ENCODE measurements at places on chromosomes 16 and 17.

DNA sequence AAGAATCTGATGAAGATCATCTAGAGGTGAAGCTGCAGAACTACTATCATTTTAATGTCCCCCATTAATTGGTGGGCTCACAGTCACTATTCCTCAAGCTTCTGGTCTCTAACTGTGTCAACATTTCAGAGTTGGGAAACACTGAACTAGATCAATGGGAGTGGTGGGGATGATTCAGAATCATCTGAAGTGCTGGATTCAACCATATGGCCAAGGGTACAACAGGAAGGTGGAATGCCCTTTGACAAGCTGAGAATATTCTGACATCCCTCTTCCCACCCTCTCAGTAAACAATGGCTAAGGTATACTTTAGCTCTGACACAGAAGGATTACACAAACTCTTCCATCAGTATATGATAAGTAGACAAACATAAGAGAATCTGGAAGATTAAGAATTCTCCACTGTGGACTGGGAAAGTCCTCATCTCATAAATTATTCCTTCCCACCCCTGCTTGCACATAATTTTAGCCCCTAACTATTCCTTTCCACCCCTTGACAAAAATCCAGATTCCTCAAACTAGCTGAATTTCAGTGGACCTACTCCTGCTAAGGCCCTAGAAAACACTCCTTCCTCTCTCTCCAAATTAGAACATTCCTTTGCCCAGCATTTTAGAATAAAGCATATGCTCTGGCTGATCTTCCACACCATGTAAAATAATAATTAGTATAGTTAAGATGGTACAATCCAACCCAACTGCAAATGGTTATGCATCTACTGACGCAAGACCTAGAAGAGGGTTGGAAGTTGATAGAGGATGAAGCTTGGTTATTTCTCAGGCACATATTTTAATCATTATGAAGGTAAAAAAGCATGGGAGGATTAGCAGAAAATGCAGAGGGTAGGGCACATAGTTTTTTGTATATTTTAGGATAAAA, 16.3 kb upstream of the RFFL start:
- DNase-seq = no peak

DNA sequence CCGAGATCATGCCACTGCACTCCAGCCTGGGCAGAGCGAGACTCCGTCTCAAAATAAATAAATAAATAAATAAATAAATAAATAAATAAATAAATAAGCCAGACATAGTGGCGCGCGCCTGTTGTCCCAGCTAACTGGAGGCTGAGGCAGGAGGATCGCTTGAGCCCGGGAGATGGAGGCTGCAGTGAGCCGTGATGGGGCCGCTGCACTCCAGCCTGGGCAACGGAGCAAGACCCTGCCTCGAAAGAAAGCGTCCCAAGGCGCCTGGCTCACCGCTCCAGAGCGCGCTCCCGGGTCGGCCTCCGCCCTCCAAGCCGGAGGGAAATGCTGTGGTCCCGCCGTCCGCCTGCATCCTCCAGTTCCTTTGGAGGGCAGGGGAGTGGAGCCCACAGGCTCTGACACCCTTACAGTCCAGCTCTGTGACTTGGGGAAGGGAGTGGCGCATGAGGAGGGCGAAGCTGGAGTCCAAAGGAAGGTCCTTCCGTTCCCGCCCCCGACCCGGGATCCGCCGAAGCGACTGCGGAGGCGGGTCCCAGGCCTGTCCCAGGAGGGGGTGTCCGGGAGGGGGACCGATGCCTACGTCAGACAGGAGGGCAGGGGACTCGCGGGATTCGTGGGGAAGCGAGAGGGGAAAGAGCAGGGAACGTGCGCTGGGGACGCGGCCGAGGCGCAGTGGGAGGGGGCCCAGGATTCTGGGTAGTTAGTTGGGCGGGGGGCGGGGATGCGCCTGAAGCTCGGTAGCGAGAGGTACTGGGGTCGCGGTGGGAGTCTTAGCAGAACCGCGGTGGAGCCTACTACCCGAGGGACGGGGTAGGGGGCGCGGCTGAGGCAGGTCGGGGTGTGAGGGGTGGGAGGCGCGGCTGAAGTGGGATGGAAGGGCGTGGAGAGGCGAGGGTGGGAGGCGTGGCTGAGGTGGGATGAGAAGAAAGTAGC, 8.4 kb upstream of the TRPV2 start:
- DNase-seq = peak; percentile 47

GRCh38 chr16:57091975-57092785, at the start of gene CPNE2:
Gene CPNE2 (plus strand): TSS chr16:57092583. CDS start chr16:57110743, 18,160 bp downstream.
- peak; percentile 31 for DNase-seq

- peak; percentile 39 for DNase-seq
Measured at GRCh38 chr16:70582280-70582978, 58.8 kb downstream of the SF3B3 start.

DNA sequence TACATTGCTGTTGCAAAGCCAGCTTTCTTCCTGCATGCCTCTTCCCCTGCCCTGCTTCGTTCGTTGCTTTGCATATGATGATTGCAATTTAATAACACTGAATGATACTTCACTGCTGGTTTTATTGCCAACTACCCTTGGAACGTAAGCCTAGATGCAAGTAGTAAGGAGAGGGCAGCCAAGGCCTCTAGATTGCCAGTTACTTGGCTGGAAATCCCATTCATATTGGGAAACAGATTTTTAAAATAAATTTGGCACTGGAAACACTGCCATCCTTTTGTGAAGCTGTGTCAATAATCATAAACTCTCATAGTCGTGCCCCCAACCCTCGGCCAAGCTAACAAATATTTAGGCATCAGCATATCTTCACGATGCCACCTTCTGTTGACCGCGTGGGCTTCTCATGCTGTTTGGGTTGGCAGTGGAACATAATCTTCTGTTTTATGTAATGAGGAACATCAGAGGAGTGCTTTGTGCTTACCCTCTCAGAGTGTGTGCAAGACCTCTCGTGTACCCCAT, 86.5 kb downstream of the MAP2K6 start:
- no peak for DNase-seq
